ENCODE measurements at places on chromosomes 13 and 19.

- DNase-seq, result no peak
- no peaks in the 10 kb centered on the region for H3K36me3 ChIP-seq
- H3K4me1 ChIP-seq, result no peaks in the 10 kb centered on the region
- peaks cover 58% of the 10 kb centered on the region for H3K27me3 ChIP-seq
- H3K4me3 ChIP-seq, result no peak overlapping the region
- H3K27ac ChIP-seq, result no peak overlapping the region
Measured at GRCh38 chr13:112445411-112446271, 69.5 kb downstream of the SPACA7 start.

GRCh38 chr13:28584873-28585381 is 74.0 kb upstream of the POMP start:
- DNase-seq, result no peak
- no peak overlapping the region for H3K27ac ChIP-seq
- H3K27me3 ChIP-seq, result no peaks in the 10 kb centered on the region
- H3K36me3 ChIP-seq, result no peaks in the 10 kb centered on the region

DNA sequence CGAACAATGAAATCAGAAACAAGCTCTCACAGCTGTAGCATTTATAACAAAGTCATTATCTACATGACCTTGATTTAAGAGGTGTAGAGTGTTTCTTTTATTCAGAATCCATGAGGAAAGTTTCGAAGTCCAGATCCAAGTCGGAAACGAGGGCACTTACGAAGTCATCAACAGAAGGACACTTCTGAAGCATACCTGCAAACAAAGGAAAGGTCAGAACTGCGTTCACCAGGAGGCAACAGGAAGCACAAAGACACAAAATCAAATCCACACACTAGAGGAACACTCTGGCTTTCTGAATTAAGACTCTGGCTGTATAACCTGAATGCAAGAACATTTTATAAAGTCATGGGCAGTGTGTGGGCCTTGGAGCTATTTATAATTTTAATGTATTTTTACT is 158.9 kb downstream of the MIPEP start:
- no peak overlapping the region for H3K4me3 ChIP-seq
- H3K4me1 ChIP-seq, result peaks cover 15% of the 10 kb centered on the region
- no peak overlapping the region for H3K27ac ChIP-seq
- DNase-seq, result no peak

GRCh38 chr19:18789883-18790565 is 1.1 kb downstream of the COMP start:
- DNase-seq, result no peak
- H3K27ac ChIP-seq, result no peak overlapping the region
- H3K4me1 ChIP-seq, result peaks cover 13% of the 10 kb centered on the region
- peaks cover 93% of the 10 kb centered on the region for H3K27me3 ChIP-seq
- no peaks in the 10 kb centered on the region for H3K36me3 ChIP-seq

DNA sequence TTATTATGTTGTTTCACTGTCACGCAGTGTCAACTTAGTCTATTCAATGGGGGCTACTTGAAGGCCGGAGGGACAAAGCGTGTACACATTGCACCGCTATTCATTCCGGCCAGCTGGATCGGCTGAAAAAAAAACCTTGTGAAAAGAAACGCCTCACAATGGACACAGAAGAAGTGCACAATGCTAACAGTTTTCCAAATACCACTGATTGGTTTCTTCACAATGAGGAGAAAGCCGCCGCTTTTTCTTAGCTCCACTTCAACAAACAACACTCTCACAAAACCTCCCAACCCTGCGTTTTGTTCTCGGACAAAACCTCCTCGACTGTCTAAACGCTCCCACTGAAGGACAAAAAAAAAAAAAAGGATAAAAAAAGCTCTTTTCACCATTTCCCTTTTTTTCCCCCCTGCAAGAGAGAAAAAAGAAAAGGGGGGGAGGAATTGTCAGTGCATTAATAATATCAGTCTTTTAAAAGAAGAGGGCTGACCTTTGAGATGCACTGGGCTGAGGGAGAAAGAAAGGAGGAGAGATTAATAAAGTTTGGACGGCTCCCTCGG is 5.4 kb downstream of the SOX21 start:
- H3K27me3 ChIP-seq, result peaks cover 94% of the 10 kb centered on the region
- DNase-seq, result no peak
- H3K36me3 ChIP-seq, result no peaks in the 10 kb centered on the region
- no peak overlapping the region for H3K27ac ChIP-seq

DNA sequence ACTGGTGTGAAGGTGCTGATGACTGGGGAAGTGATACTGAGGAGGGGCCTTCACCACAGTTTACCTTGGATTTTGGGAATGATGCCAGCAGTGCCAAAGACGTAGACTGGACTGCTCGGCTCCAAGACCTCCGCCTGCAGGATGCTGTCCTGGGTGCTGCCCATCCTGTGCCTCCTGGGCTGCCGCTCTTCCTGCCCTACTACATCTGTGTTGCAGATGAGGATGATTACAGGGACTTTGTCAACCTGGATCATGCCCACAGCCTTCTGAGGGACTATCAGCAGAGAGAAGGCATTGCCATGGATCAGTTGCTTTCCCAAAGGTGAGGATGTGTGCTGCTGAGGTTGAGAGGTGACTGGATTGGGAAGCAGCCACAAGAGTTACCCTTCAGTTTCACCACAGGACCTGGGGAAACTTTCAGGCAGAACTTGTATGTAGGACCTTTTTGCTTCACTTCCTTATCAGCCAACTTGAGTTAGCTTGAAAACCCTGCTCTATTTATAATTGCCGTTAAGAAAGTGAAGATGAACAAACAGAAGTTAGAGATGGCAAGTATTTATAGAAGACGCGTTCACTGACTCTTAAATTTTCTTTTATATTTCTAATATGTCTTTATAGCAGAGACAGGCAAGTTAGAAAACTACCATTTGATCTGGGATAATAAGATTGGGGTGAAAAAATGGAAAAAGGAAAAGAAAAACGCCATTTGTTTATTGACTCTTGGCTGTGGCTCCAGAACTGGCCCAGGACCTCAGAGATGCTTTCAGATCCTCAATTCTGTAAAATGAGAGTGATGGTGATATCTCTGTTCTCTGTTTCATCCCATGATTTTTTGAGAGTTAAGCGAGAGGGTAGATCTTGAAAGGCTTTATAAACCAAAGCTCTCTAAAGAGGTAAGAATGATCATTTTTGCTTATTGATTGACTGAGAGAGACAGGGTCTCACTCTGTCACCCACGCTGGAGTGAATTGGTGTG is 5.3 kb downstream of the PDCD2L start:
- H3K27me3 ChIP-seq, result no peaks in the 10 kb centered on the region
- no peak overlapping the region for H3K4me3 ChIP-seq
- no peak for DNase-seq
- H3K36me3 ChIP-seq, result peaks cover 17% of the 10 kb centered on the region
- H3K27ac ChIP-seq, result no peak overlapping the region
- peaks cover 3% of the 10 kb centered on the region for H3K4me1 ChIP-seq

- no peaks in the 10 kb centered on the region for H3K36me3 ChIP-seq
- no peaks in the 10 kb centered on the region for H3K27me3 ChIP-seq
- H3K4me3 ChIP-seq, result no peak overlapping the region
- H3K27ac ChIP-seq, result no peak overlapping the region
Measured at GRCh38 chr13:52712385-52712784, 27.2 kb downstream of the CNMD start.

DNA sequence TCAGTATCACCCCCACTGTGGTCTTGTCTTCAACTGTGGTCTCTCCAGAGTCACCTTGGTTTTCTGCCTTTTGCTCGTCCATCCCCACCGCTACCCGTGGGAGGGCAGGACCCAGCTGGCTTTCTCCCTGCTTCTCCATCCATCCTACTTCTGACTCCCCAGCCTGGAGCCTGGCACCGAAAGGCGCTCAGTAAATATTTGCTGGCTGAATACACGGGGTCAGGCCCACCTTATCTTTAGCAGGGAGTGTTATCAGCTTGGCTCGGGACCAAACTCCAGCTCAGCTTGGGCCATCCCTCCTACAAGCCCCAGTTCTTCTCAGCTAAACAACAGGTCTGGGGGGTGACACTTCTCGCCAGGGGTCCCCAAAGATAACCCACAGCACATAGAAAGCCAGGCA is 62.0 kb upstream of the KLF2 start:
- no peak overlapping the region for H3K4me3 ChIP-seq
- DNase-seq, result no peak
- no peaks in the 10 kb centered on the region for H3K36me3 ChIP-seq
- peaks cover 19% of the 10 kb centered on the region for H3K4me1 ChIP-seq
- H3K27me3 ChIP-seq, result no peaks in the 10 kb centered on the region
- peak overlapping the region; percentile 97 for H3K27ac ChIP-seq

DNA sequence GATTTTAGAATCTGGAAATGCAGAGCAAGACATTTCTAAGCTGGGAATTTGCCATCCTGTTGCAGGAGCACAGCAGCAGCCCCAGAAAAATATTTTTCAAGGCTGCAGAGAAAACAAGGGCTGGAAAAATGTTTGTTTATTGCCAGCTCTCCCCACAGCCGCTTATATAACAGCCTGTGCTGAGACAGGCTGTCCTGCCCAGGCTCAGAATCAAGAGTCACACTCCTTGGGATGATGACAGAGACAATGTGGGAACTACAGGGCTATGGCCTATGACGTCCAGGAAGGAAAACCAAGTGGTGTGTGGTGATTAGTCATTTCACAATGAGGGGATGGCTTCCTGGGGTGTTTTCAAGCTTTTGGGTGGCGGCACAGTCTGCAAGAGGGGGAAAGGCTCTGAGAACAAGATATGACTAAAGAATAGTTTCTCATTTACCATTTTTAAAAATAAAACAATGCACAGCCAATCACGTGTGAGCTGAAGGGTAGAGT is 136.3 kb upstream of the SERP2 start:
- H3K27me3 ChIP-seq, result peaks cover 3% of the 10 kb centered on the region
- H3K27ac ChIP-seq, result peak overlapping the region; percentile 78
- no peaks in the 10 kb centered on the region for H3K36me3 ChIP-seq
- peaks cover 27% of the 10 kb centered on the region for H3K4me1 ChIP-seq
- DNase-seq, result no peak

DNA sequence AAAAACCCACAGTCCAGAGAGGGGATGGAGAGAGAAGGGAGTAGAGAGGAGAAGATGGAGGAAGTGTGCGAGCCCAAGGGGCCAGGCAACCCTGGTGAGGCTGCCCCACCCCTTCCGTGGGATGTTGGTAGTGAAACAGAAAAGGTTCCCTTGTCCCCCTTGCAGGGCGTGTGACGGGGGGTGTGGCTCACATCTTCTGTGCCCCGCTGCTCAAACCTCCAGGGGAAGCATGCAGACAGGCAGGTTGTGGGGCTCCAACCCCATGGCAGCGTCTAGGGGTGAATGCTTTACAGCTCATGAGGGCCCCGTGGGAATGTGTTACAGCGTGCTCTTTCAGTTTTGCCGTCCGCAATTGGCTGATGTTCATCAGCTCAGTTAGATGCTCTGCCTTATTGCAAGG is 14.7 kb upstream of the EVI5L start:
- H3K4me1 ChIP-seq, result no peaks in the 10 kb centered on the region
- no peak overlapping the region for H3K27ac ChIP-seq
- peaks cover 20% of the 10 kb centered on the region for H3K27me3 ChIP-seq
- H3K36me3 ChIP-seq, result no peaks in the 10 kb centered on the region
- DNase-seq, result no peak

DNA sequence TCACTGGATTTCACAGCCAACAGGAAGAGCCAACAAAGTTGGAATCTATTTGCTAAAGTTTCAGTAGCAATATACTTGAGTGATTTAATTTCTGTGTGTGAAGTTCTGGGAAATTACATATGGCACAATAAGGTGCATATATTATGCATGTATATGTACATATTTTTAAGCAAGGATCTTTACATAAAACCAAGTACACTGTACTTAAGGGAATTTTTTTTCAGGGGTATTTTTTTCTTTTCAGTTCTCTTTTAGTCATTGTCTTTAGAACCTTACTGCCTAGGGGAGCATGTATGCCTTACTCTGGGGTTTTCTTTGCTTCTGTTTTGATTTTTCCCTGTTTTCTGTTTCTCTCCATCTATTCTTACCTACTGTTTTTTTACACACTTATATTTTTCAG is 7.4 kb downstream of the RAP2A start:
- H3K4me3 ChIP-seq, result no peak overlapping the region
- H3K4me1 ChIP-seq, result peaks cover 16% of the 10 kb centered on the region
- DNase-seq, result no peak
- H3K27ac ChIP-seq, result peak overlapping the region; percentile 38

DNA sequence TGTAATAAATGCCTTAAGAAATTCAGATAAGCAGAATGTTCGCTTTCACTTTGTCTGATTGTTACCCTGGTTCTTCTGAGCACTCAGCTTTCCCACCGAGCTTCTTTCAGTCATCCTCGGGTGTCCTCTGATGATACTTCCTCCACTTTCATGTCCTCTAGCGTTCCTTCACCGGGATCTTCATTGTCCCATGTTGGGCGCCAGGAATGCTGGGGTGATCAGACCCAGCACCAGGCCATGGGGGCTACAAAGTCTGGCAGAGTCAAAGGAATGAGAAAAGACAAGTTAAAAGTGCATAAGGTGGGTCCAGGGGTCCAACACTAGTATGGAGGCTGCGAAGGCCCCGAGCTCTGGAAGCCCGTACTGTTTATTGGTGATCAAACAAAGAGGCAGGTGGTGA is 11.7 kb upstream of the C19orf84 start:
- H3K36me3 ChIP-seq, result peaks cover 13% of the 10 kb centered on the region
- H3K27ac ChIP-seq, result no peak overlapping the region
- DNase-seq, result no peak
- peaks cover 3% of the 10 kb centered on the region for H3K4me1 ChIP-seq
- H3K27me3 ChIP-seq, result no peaks in the 10 kb centered on the region

DNA sequence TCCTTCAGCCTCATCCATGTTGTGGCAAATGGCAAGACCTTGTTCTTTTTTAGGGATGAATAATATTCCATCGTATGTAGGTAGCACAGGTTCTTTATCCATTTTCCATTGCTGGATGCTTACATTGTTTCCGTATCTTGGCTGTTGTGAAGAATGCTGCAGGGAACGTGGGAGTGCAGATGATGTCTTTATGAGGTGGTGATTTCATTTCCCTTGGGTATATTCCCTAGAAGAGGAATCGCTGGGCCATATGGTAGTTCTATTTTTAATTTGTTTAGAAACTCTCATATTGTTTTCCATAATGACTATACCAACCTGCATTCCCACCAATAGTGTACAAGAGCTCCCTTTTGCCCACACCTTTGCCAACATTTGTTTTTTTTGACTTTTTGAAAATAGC is 186.3 kb upstream of the TMTC4 start:
- no peaks in the 10 kb centered on the region for H3K4me1 ChIP-seq
- no peak overlapping the region for H3K27ac ChIP-seq
- DNase-seq, result no peak
- no peak overlapping the region for H3K4me3 ChIP-seq
- peaks cover 26% of the 10 kb centered on the region for H3K27me3 ChIP-seq
- H3K36me3 ChIP-seq, result peaks cover 5% of the 10 kb centered on the region

- H3K27me3 ChIP-seq, result no peaks in the 10 kb centered on the region
- no peak overlapping the region for H3K4me3 ChIP-seq
- H3K27ac ChIP-seq, result no peak overlapping the region
- peaks cover 9% of the 10 kb centered on the region for H3K4me1 ChIP-seq
- DNase-seq, result no peak
- no peaks in the 10 kb centered on the region for H3K36me3 ChIP-seq
Measured at GRCh38 chr13:39981056-39981455, 325.6 kb downstream of the COG6 start.

Measured in mesothelial cell of epicardium (in vitro differentiated cells).